ENCODE measurements at places on chromosomes 6 and 20.
A peak's percentile ranks its signal among the peaks of the same experiment; 100 is the strongest.

DNA sequence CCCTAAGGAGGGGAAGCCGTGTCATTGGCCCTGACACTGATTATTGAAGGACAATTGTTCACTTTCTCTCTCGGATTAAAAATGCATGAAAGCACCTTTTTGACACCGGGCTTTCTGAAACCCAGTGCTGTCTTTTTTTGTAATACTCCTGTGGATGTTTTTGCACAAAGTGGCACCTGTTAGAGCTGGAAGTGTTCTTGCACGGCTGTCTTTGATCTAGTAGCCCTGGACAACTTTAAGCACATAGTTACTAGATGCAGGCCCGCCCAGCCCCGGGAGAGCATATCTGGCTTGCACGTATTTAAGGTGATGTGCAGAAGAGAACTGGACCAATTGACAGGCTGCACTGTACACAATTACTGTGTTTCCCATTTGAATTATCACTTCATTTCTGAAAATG, 72.6 kb downstream of the ARID1B start:
- no peak for DNase-seq

DNA sequence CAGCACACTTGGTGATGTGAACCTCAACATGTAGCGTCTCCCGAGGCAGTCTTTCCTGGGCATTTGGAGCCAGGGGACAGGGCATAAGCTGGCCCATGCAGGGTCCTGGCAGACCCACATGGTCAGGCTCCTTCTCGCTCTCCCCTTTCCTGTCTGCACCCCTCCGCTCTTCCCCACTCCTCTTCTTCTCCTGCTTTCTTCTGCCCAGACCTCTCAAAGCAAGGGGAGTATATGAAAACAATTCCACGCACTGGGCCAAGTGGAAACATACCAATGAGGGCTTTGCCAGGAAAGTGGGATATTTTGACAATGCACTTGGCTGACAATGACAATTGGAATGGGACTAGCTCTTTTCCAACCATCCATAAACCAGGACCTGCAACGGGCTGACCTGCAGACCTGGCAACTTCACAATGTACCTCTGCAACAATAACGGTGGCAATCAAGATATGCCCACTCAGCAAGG, 58.9 kb upstream of the TRAF3IP2 start:
- no peak for DNase-seq

DNA sequence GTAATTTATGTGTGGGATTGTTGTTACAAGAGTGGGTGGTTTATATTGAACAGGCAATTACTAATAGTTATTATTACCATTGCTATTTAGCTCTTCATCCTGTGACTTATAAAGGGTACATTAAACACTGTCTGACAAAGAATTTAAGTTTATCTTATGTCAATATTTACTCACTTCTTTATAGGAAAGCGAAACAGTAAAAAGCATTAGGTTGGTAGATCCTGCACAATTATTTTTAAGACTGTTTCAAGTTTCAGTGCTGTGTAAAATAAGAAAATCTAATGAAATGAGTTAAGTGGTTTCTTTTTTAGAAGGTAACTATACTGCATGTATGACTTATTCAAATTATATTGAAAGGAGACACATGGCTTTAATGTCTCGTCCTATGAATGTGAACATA, 135.8 kb upstream of the MAP3K7 start:
- no peak for DNase-seq

GRCh38 chr6:74997646-74998045, 208.2 kb downstream of the COL12A1 start:
- DNase-seq = no peak

GRCh38 chr6:95099410-95099809, 477.9 kb upstream of the MANEA start:
- no peak for DNase-seq

DNA sequence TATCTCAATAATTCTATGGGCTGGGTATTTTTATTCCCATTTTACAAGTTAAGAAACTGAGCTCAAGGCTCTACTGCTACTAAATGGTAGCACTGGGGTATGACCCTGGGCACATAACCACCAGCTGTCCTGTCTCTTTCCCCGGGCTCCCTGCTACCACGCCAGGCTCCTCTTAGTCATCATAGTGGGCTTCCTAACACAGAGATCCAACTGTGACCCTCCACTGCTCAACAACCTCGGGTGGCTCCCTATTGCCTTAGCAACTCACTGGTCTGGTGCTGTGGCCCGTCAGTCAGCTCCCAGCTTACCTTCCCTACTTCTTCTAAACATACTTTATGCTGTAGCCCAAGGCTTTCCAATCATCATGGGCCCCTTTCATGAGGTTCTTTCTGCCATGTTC, 4.5 kb downstream of the KIAA1755 start:
- DNase-seq = no peak

DNA sequence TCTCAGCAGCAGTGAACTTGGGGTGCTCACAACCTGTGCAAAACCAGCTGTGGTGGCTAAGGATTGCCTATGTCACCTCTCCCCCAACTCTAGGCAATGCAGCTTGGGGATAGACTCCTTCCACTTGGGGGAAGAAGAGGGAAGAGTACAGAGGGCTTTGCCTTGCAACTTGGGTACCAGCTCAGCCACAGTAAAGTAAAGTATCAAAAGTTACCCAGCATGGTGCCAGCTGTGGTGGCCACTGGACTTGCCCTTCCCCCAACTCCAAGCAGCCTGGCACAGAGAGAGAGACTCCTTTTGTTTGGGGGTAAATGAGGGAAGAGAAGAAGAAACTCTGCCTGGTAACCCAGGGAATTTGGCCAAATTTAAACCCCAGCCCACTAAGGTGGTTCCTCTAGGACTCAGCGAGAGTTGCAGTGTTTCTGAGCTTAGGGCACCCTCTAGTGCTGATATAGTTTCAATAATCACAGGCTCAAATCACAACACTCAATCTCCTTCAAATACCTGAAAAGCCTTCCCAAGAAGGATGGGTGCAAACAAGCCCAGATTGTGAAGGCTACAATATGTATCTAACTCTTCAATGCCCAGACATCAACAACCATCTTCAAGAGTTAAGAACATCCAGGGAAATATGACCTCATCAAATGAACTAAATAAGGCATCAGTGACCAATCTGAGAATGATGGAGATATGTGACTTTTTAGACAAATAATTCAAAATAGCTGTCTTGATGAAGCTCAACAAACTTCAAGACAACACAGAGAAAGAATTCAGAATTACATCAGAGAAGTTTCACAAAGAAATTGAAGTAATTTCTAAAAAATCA, 7.6 kb upstream of the DEFB129 start:
- no peak for DNase-seq

DNA sequence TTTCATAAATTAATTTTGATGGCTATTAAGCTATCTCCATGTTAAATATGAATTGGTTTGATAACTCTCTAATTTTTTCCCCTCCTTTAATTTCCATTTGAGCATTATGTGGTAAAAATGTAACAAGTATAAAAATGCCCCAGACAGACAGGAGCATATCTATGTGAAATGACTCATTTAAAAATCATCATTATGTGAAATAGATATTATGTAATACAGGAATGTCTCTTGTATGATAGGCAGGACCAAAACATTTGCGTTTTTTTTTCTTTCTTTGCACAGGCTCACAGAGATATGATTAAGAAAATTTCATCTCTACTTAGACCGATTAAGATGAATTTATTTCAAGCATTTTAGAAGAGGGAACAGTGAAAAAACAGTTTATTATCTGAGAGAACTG, 95.8 kb downstream of the AKAP7 start:
- DNase-seq = no peak

- no peak for DNase-seq
Observed at GRCh38 chr6:124029567-124029966, 225.9 kb downstream of the NKAIN2 start.

GRCh38 chr6:33091957-33092356, 16.2 kb downstream of the HLA-DPB1 start:
- DNase-seq = peak; percentile 37

DNA sequence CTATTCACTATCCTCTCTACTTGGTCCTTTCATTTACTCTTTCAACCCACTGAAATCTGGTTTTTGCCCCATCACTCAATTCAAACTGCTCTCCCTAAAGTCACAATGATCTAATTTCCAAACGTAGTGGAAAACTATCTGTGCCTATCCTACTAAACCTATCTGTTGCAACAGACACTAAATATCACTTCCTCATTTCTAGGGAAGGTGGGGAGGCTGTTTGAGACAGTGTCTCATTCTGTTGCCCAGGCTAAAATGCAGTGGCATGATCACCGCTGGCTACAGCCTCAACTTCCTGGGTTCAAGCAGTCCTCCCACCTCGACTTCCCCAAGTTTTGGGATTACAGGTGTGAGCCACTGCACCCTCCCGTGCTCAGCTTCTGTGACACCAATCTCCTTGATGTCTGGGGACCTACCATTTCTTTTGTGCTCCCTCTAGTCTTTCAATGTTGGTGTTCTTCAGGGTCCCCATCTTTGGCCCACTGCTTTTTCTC, 8.8 kb downstream of the RANBP9 start:
- DNase-seq = no peak

DNA sequence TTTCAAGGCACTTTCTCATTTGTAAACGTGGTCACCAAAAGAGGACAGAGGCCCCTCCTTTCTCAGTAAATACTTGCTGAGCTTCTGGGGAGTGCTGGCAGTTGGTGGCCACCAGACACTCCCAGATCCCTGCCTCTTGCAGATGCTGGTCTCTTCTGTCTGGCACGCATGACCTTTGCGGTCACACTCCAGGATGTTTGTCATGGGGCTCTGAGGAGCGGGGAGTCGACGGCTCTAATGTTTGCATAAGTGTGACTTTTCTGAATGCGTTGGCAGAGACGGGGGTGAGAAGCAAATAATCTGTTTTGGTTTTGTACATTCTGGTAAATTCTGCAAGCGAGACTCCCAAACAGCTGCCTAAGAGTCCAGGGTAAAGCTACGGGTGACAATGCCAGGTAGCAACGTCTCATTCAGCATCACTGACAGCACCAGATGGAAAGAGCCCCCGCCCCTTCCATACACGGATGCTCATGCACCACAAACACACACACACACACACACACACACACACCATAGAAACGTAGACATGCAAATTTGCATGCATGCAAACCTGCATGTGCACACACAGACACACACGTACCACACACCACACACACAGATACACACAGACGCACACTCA, 101.1 kb downstream of the YTHDF1 start:
- DNase-seq = no peak
